Tibial nerve (tissue), 4 donors: ENCODE measurements at places on chromosomes 5 and 9.
A peak's percentile ranks its signal among the peaks of the same experiment; 100 is the strongest.

GRCh38 chr9:93091056-93091452 lies 5.0 kb upstream of the CARD19 start:
- H3K4me3 ChIP-seq, result no peak overlapping the region
- no peaks in the 10 kb centered on the region for H3K4me1 ChIP-seq
- no peak overlapping the region for H3K27ac ChIP-seq
- no peak for DNase-seq

- H3K36me3 ChIP-seq, result no peaks in the 10 kb centered on the region
- no peaks in the 10 kb centered on the region for H3K4me1 ChIP-seq
- no peak overlapping the region for H3K27ac ChIP-seq
- DNase-seq, result no peak
- no peak overlapping the region for H3K4me3 ChIP-seq
- H3K27me3 ChIP-seq, result no peaks in the 10 kb centered on the region
These were observed 67.4 kb downstream of the CARTPT start for GRCh38 chr5:71786337-71787055.

DNA sequence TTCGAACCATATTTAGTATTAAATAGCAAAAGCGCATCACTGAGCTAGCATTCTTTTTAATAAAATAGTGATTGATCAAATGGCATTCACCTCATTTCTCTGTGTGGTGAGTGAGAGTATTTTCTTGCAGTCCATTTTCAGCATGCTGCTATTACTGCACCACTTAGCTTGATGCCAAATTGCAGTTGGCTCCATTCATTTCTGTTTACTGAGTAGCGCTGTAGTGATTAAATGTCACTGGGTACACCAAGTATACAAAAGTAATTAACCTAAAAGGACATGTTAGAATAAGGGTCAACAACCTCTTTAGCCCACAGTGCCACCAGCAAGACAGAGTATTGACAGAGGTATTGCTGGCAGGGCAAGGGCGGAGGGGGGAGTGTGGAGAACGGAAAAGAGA lies 122.0 kb downstream of the TLE4 start:
- H3K36me3 ChIP-seq, result no peaks in the 10 kb centered on the region
- no peaks in the 10 kb centered on the region for H3K27me3 ChIP-seq
- H3K4me1 ChIP-seq, result no peaks in the 10 kb centered on the region
- DNase-seq, result no peak

DNA sequence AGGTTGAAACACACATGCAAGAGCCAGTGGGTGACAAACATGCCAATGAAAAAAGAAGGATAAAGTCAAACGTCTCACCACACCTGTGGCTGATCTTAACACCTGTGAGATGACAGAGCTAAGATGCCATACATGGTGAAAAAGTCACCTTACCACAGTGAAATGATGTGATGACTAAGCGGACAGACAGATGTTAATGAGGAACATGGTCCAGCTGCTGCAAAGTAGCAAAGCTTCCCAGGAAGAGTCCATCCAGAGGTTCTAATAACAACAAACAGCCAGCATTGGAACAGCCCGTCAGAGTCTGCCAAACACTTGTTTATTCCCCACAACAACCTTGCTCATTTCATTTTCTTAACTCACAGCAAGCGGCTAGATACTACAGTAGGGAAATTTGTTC lies 1.9 kb downstream of the KIAA1191 start:
- no peak overlapping the region for H3K4me3 ChIP-seq
- no peaks in the 10 kb centered on the region for H3K27me3 ChIP-seq
- peaks cover 13% of the 10 kb centered on the region for H3K4me1 ChIP-seq
- no peaks in the 10 kb centered on the region for H3K36me3 ChIP-seq
- H3K27ac ChIP-seq, result no peak overlapping the region

DNA sequence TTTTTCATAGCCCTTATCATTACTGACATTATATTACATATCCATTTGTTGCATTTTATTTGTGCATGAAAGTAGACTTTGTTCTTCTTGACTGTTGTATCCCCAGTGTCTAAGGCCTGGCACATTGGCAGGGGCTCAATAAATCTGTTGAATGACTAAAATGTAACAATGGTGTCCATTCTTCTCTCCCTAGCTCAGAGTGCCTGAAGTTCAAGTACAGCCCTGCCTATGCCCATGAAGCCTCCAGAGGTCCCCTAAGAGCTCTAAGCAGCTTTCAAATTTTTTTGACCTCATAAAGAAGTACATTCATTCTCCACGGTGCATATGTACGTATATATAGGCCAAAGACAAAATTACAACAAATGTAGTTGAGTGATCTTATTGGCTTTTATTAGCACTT lies 4.2 kb upstream of the BSPRY start:
- H3K4me3 ChIP-seq, result no peak overlapping the region
- no peak overlapping the region for H3K27ac ChIP-seq
- H3K4me1 ChIP-seq, result no peaks in the 10 kb centered on the region
- H3K27me3 ChIP-seq, result no peaks in the 10 kb centered on the region
- DNase-seq, result no peak
- no peaks in the 10 kb centered on the region for H3K36me3 ChIP-seq

- no peak overlapping the region for H3K4me3 ChIP-seq
- H3K27ac ChIP-seq, result no peak overlapping the region
- H3K36me3 ChIP-seq, result peaks cover 2% of the 10 kb centered on the region
- no peaks in the 10 kb centered on the region for H3K4me1 ChIP-seq
- no peak for DNase-seq
These were observed 33.8 kb downstream of the KDM3B start for GRCh38 chr5:138386290-138386689.

GRCh38 chr5:158654415-158654814 lies 445.3 kb downstream of the EBF1 start:
- no peak overlapping the region for H3K27ac ChIP-seq
- H3K4me1 ChIP-seq, result no peaks in the 10 kb centered on the region
- H3K27me3 ChIP-seq, result no peaks in the 10 kb centered on the region
- H3K4me3 ChIP-seq, result no peak overlapping the region
- no peaks in the 10 kb centered on the region for H3K36me3 ChIP-seq

DNA sequence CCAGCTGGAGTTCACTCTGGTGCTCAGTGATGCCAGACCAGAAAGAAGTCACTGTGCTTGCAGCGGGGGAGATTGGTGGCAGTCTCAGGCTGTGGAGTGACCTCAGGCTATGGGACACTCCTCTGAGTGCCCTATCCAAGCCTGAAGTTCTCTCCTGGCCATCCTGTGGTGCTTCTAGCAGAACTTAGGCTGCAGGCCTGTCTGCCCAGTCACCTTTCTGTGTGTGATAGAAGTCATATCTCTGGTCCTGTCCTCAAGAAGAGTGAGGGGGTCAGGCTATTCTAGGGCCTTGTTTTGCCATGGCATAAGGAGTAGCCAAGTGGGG lies 9.3 kb downstream of the PDLIM4 start:
- peaks cover 84% of the 10 kb centered on the region for H3K4me1 ChIP-seq
- no peaks in the 10 kb centered on the region for H3K27me3 ChIP-seq
- peak overlapping the region; percentile 98 for H3K27ac ChIP-seq

DNA sequence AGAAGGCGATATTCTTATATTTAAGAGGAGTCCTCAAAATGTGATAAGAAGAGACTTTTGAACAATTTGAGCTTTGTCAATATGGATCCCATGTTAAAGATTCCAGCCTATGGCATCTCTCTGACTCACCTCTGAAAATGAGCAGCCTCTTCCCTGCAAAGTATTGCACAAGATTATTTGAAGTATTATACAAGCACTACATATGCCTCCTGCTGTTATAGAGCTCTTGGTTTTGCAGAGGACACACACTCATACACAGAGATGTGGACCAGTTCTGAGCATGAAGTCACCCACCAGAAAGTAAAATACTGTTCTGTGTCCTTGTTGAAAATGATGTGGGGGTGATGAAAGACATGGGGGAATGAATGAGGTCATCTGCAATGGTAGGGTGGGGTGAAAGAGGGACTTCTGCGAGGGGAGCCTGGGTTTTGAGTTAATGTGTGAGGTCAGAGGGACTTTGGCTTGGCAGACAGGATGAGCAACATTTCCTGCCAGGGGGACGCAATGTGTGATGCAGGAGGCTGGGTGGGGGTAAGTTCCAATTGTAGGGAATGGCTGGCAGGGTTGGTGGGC lies 25.8 kb downstream of the FBXL7 start:
- DNase-seq, result no peak
- no peaks in the 10 kb centered on the region for H3K4me1 ChIP-seq
- no peaks in the 10 kb centered on the region for H3K27me3 ChIP-seq
- H3K36me3 ChIP-seq, result no peaks in the 10 kb centered on the region
- no peak overlapping the region for H3K27ac ChIP-seq
- H3K4me3 ChIP-seq, result no peak overlapping the region

DNA sequence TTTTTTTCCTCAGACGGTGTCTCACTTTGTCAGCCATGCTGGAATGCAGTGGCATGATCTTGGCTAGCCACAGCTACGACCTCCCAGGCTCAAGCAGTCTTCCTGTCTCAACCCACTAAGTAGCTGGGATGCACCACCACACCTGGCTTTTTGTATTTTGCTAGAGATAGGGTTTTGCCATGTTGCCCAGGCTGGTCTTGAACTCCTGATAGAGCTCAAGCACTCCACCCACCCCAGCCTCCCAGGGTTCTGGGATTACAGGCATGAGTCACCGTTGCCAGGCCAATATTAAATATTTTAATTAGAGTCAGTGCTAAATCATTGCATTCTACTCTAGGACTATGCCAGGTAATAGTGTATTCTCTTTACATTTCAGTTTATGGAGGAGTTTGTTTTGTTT lies 41.5 kb downstream of the UBE2R2 start:
- H3K4me3 ChIP-seq, result no peak overlapping the region
- peaks cover 56% of the 10 kb centered on the region for H3K4me1 ChIP-seq
- no peaks in the 10 kb centered on the region for H3K27me3 ChIP-seq
- no peak overlapping the region for H3K27ac ChIP-seq
